ENCODE measurements at places on chromosomes 2 and 18.

GRCh38 chr2:172395503-172395902 lies 31.9 kb upstream of the ITGA6 start:
- DNase-seq: no peak

DNA sequence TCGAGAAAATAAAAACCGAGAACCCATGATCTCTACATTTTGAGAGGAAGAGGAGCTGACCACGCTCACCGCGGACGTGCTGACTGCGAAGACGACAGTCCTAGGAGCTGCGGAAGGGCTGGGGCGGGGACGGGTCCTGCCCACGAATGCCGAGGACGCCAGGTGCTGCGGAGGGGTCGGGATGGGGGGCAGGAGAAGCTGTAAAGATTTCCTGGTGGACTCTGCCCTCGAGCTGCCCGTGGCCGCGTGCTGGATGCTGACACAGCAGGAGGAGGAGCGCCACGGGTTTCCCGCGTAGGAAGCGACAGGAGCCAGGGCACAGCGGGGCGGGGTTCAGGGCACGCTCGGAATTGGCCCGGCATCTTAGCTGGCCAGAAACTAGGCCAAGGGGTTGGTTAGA lies 22.2 kb downstream of the ZSCAN30 start:
- DNase-seq: no peak

- no peak for DNase-seq
Measured at GRCh38 chr2:55120634-55121359, 70.5 kb upstream of the RTN4 start.

- DNase-seq: no peak
Measured at GRCh38 chr2:18645315-18645714, 55.9 kb upstream of the NT5C1B start.

DNA sequence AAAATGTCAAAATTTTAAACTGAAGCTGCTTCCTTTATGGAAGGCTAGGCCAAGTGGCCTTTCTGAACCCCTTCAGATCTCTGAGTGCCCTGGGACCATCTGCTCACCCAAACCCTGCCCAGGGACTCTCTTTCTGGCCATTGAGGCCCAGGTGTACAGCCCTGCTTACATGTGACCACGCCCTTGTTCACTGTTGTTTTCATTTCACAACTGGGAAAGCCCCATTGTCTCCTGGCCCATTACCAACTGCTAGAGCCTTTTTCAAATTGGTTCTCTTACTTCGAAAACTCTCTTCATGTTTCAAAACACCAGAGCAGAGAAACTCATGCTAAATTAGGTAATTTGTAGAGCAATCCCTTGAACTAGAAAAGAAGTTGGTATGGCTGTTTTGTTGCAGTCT lies 219.5 kb upstream of the TANK start:
- no peak for DNase-seq

GRCh38 chr2:175136334-175137215 lies 31.4 kb downstream of the ATF2 start:
- no peak for DNase-seq

DNA sequence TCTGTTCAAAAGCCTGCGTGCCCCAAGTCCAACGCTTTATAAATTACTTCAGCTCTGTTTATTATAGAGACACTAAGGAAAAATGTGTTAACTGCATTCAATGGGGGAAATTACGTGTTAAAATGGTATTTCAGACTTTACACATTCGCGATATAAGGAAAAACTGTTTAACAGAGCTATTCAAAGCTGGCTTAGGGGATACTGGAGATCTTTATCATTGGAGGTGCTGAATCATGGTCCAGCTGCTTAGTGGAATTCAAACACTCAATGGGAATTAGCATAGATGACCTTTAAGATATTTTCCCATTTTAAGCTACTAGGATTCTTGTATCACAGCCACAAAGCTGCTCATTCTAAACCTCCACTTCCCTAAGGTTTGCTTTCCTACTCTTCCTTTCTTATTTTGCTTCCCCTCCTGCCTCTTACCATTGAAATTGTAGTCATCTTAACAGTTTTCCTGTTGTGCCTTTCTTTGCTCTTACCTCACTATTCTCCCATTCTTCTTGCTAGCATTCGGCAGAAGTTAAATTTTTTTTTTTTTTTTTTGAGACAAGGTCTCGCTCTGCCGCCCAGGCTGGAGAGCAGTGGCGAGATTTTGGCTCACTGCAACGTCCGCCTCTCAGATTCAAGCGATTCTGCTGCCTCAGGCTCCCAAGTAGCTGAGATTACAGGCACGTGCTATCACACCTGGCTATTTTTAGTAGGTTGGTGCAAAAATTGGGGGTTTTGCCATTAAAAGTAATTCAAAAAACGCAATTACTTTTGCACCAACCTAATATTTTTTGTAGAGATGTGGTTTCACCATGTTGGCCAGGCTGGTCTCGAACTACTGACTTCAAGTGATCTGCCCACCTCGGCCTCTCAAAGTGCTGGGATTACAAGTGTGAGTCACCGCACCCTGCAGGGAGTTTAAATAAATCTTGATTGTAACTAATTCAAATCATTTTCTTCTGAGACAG lies 6.5 kb downstream of the SULT6B1 start:
- DNase-seq: no peak

DNA sequence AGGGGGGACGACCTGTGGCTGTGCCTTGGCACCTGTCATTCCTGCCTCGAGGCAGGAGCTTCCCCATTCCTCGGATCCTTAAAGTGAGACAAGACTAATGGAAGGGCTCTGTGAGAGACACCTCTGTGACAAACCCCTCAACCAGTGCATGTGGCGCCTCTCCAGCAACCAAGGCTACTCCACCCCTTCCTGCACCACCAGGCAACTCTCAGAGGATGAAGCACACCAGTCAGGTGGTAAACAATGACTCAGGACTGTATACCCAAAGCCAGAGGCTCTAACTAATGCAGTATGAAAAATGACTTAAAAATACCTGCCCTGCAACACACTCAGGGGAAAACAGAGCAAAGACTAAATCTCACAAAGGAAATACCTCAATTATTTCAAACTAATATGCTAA lies 136.9 kb downstream of the UXS1 start:
- DNase-seq: peak; percentile 67

DNA sequence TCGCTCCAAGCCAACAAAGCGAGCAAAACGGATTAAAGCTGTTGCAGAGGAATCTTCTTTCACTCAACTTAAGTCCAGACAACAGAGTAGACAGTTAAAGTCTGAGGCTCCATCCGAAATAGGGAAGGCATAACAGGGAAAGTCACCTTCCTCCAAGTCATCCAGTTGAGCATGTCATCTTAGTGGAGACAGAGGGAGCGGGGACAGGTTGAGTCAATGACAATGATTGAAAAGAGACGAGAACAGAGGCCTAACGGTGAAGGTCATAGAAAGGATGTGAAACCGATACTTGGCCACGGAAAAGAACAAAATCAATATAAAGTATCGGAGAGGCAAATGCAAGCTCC lies 455 bp downstream of the C18orf32 start:
- no peak for DNase-seq

- DNase-seq: no peak
Measured at GRCh38 chr2:217829420-217829819, 173.4 kb downstream of the TNS1 start.

GRCh38 chr2:232437195-232437571 lies 18.8 kb upstream of the ALPI start:
- DNase-seq: no peak

DNA sequence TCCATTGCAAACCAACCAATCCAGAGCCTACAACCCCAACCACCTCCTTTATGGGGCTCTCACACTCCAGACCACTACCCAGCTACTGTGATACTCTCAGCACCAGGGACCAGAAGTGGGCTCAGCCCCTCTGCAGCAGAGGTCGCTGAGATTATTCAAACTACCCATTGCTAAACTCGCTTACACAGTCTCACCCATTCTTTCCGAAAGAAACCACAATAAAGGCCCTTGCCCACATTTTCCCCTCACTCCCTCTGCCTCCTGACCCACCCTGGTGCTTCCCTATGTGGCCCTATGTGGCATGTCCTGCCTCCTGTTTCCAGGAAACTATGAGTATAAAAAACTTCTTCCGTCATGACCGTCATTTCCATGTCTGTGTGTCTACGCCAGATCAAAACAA lies 10.7 kb downstream of the TEX51 start:
- no peak for DNase-seq

- DNase-seq: no peak
Measured at GRCh38 chr2:178553047-178553446, 72.8 kb downstream of the PLEKHA3 start.

- DNase-seq: no peak
Measured at GRCh38 chr2:166766220-166766619, 122.1 kb upstream of the XIRP2 start.

DNA sequence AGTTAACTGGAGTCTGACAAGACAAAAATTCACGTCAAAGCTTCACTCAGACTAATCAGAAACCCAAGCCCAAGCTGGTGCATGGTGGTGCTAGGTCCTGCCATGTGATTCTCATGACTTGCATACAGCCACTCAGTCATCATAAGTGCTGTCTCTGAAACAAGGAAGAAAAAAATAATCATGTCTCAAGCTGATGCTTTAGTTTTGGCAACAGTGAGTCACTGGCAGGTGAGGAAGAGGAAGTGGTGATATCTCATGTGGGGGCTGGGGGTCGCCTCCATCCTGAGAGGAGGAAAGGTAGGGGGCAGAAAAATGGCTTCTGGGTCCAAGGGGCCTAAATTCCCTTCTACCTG lies 136.3 kb downstream of the TMEM163 start:
- DNase-seq: no peak

DNA sequence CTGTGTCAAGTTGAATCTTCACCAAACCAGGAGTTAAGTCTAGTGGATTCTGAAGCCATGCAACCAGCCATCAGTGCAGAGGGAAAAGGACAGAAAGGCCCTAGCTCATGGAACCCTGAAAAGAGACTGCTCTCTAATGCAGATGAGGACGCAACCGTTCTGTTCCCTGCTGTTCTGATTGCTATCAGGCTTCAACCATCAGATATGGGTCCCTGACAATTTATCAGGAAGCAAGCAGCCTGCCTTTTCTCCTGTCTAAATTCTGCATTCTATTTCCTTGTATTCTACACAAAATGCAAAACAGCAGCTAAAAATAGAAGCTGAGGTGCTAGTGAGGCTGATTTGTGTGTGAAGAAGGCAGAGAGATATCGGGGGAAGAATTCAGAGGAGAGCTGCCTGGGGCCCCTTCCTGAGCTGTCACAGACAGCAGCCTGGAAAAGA lies 68.4 kb upstream of the RTN4 start:
- no peak for DNase-seq

- DNase-seq: no peak
Measured at GRCh38 chr2:202769201-202769600, 102.4 kb downstream of the ICA1L start.

- no peak for DNase-seq
Measured at GRCh38 chr2:156663757-156664409, 227.7 kb downstream of the GPD2 start.

DNA sequence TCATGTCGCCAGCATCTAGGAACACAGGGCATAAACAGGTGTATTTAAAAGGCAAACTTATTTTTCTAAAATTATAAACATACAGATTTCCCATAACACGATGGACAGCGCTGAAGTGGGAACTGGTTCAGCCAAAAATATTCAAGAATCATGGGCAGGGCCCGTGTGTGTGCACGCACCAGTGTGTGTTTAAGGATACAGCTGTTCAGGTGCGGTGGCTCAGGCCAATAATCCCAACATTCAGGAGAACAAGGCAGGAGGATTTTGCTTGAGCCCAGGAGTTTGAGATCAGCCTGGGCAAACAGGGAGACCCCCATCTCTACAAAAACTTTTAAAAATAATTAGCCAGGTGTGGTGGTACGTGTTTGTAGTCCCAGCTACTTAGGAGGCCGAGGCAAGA lies 288.6 kb upstream of the HDAC4 start:
- DNase-seq: no peak

DNA sequence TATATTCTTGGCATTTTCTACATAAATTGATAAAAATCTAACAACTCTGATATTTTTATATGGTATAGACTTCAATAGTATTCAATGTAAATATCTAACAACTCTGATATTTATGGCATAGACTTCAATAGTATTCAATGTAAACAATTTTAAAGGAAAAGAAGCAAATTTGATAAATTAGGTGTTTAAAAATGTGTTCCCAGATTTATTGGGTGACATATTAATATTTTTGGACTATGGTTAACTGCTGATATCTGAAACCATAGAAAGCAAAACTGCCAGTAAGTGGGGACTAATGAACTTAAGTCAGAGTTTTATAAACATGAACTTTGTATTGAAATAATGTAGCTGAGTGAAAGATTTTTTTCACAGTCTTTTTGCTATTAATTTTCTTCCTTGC lies 1576.0 kb upstream of the DDX18 start:
- DNase-seq: no peak

GRCh38 chr2:199310771-199311585 lies 146.8 kb downstream of the SATB2 start:
- no peak for DNase-seq

DNA sequence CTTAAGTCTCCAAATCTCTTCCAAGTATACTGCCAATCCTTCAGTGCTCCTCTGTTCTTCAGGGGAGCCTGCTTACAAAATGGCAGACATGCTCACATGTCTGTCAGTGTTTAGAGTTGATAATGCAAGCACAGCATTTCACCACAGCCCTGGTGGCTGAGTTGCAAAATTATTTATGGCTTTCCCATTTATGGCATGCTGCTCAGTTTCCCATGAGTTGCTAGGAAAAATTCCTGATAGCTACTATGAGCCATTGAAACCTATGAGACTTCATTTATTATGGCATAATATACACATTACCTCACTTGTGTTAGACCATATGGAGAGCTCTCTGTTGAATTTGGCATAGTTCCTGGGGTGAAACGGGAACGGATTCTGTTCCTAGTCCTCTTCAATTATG lies 448.7 kb upstream of the TCF4 start:
- DNase-seq: no peak

DNA sequence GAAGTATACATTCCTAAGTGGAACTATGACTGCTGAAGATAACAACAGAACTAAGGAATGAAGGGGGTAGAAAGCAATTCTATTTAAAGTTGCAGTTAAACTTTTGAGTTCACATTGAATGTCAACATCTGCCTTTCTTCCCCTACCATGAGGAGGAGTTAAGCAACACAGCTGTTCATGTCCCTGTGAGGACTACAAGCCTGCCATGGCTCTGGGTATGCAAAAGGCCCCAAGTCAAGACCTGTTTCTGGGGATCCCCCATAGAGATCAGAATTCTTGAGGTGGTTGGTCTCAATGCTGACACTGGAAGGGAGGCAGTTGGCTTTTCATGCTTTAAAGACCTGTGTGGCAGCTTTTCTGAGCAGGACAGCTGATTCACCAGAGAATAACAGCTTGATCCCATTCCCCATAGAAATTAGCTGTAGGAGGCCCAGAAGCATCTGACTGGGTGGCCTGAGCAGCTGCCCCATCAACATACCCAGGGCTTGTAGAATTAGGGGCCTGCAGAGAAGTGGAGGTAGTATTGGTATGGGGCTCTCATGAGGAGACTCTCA lies 131.0 kb downstream of the SETBP1 start:
- no peak for DNase-seq

DNA sequence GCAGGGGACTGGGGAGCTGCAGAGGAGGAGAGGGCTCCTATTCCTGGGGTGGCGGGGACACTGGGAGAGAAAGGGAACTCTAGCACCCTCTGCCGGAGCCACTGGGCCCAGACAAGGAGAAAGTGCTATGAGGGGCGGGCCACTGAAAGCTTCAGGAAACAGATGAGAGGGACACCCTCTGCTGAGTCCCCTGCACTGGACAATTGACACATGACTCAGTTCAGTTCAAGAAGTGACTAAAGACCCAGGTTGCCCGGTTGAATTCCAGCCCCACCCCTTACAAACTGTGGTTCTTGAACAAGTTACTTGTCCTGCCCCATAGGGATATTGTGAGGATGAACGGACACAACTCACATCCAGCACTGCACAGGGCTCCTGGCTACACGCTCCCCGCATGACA lies 5.0 kb downstream of the RUFY4 start:
- DNase-seq: no peak

- DNase-seq: no peak
Measured at GRCh38 chr2:9735335-9735734, 104.5 kb upstream of the YWHAQ start.

GRCh38 chr2:3631851-3632659 lies 25.9 kb upstream of the ALLC start:
- peak; percentile 23 for DNase-seq
